Astrocyte (in vitro differentiated cells and primary cell): ENCODE measurements at places on chromosomes 7 and 10.

- DNase-seq, result peak; percentile 65
These were observed 24.6 kb downstream of the NAMPT start for GRCh38 chr7:106260136-106260561.

- DNase-seq, result peak; percentile 29
These were observed 2.0 kb downstream of the JCAD start for GRCh38 chr10:30057421-30057841.

DNA sequence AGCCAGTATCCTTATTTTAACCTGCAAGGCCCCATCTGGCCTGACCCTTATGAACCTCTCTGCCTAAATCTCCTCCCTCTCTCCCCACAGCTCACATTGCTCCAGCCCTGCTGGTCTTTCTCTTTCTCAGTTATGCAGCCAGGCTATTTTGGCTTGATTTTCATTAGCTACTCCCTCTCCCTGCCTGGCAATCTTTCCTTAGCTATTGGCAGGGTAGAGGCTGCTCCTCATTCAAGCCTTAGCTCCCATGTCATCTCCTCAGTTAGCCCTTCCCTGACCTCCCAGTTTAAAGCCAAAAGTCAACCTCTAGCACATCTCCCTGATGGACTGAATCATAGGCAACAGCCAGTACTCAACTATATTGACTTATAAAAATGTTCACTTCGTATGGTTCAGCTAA lies 214.4 kb upstream of the CELF2 start:
- DNase-seq, result no peak

DNA sequence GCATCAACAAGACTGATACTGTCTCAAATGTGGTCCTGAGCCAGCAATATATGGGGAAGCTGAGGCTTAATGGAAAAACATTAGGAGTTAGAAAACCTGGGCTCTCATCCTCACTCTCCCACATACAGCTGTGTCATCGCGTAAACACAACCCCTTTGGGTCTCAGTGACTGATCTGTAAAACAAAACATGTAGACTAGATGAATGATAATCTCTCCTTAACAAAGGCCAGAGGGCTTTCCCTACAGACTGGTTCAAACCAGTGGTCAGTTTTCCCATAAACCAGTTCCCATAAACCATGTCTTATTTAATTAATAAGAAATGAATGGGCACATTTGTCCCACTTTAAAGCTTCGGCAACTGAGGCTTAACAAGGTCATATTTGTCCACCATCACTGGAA lies 48.1 kb downstream of the OSBPL3 start:
- DNase-seq, result no peak

- DNase-seq, result no peak
These were observed 103.2 kb upstream of the PPP2R2D start for GRCh38 chr10:131797626-131798025.

GRCh38 chr7:77958436-77958835 lies 159.9 kb downstream of the PHTF2 start:
- DNase-seq, result no peak

- DNase-seq, result no peak
These were observed 1283.3 kb downstream of the TYW1 start for GRCh38 chr7:68279827-68280400.

- DNase-seq, result no peak
These were observed 324.3 kb upstream of the KIAA1217 start for GRCh38 chr10:23884670-23885069.

GRCh38 chr7:20539201-20539600 lies 76.3 kb upstream of the ABCB5 start:
- DNase-seq, result no peak

- peak; percentile 99 for DNase-seq
These were observed 294.7 kb upstream of the PITRM1 start for GRCh38 chr10:3467052-3467951.

DNA sequence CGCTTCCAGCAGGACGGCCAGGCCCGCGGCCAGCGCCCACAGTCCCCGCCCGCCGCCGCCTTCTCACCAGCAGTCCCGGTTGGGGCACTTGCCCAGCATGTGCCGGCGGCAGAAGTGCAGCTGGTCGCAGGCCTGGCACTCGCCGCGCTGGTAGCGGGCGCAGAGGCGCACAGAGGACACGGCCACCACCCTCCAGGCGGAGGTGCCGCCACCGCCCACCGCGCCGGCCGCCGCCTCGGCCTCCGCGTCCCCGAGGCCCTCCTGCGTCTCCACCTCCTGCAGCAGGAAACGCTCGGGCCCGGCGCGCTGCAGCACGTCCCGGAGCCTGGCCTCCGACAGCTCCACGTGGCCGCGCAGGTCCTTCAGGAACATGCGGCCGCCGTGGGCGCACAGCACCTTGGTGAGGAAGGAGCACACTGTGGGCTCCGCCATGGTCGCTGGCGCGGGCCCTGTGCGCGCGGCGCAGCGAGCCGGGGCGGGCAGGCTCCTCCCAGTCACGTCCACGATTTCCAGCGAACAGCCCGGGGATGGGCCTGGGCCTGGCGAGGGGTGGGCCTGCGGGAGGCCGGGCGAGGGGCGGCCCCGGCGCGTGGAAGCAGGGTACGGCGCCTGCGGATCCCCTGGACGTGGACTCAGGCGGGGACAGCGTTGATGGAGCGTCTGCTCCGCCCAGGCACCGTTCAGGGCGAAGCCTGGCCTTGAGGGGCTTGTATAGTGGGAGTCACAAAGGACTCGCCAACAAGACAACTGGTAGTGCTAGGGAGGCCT lies at the start of gene ZC3HAV1L:
Gene ZC3HAV1L (minus strand): TSS at position 457 of the 768 bp plus-strand sequence. CDS start 25 bp downstream, at position 432.
- peak; percentile 63 for DNase-seq

GRCh38 chr7:147803606-147804005 lies 787.0 kb upstream of the C7orf33 start:
- no peak for DNase-seq

- no peak for DNase-seq
These were observed 2.6 kb upstream of the PPP1R3A start for GRCh38 chr7:113921363-113921762.

DNA sequence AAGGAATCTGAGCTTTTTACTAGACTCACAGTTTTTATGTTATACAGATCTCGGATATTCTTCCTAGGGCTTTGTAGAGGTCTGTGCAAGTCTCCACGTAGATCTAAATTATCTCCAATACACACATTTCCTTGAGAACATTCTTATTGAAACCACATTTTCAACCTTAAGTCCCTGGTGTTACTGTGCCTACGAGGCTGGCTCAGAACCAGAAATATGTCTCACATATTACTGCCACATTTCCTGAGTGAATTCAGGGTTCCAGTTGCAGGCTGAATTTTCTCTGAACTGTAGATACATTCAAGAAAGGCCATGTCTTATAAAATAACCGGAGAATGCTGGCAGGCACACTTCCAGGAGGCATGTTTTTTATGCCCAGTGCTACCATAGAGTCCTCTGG lies 46.5 kb downstream of the INHBA start:
- DNase-seq, result peak; percentile 49

DNA sequence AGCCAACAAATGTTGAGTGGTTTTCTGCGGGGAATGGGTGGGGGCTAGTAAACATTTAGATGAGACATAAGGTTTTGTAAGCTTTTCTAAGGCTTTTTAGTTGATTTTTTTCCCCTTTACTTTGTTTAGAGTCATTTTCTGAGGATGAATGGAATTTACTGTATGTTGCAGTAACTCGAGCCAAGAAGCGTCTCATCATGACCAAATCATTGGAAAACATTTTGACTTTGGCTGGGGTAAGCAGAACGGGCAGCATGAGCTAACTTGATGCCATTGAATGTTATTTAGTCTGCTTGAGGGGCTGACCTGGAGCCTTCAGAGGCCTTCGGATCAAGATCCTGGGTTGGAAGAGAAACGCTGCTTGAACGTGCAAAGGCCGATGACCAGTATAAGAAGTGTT lies 37.3 kb downstream of the FBH1 start:
- peak; percentile 77 for DNase-seq

GRCh38 chr7:68438016-68438415 lies 1160.3 kb upstream of the AUTS2 start:
- DNase-seq, result no peak

DNA sequence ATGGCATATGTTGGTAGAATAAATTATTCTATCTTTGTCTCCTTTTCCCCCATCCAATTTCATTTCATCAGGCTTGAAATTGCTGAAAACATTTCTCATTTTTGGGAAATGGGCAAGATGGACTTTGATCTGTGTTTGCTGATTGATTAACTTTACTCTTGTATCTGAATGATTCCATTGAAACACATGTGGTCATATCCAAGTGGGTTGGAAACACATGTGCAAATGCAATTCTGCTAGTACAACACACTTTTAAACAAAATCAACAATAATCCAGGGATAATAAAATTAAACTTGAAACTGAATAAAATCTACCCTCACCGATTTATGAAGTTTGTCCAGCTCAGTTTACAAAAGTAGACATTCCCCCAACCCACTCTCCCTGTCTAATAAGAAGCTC lies 96.9 kb downstream of the EPDR1 start:
- DNase-seq, result no peak
